ENCODE measurements at places on chromosomes 2 and 18.

DNA sequence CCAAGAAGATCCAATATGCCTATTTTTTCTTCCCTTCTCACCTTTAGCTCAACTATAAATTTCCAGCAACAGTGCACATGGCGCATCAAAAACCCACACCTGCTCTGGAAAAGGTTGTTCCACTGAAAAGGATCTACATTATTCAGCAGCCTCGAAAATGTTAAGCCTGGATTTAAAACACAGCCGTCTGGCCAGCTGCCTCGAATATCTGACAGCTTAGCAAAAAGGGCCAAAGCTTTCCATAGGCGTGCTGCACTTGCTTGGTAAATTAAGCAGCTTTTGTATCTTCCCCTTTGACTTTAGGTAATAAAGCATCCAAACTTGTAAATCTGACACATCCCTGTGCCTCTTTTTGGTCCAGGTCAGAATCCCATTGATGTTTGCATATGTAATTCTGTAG, 20.5 kb downstream of the DAPL1 start:
- no peak for DNase-seq

DNA sequence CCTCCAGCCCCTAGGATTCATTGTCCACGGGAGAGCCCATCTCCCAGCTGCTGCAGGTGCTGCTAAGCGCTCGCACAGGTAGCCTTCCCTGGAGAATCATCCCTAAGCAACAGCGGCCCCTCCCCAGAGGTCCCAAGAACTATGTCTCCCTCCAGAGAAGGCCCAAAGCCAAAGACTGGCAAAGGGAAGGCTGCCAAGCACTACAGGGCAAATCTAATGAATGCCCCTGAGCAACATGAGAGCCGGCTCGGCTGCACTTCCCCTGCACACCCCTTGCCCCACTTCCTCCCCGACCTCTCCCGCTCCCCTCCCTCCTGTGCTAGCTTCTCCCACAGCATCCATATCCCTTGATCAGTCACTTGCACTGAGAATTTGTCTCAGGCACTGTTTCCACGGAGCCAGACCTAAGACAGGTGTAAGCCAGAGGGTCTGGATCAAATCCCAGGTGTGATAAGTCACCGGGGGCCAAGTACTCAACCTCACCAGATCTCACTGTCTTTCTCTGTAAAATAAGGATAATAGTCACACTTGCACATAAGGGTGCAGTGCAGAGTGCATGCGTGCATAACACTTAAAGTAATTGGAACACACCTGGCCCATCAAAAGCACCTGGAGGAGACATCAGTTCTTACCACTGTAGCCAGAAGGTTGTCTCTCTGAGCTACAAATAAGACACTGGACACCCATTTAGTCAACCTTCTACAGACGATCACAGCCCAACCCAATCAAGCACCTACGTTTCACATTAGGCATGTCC, 20.1 kb upstream of the COL6A3 start:
- DNase-seq: no peak

DNA sequence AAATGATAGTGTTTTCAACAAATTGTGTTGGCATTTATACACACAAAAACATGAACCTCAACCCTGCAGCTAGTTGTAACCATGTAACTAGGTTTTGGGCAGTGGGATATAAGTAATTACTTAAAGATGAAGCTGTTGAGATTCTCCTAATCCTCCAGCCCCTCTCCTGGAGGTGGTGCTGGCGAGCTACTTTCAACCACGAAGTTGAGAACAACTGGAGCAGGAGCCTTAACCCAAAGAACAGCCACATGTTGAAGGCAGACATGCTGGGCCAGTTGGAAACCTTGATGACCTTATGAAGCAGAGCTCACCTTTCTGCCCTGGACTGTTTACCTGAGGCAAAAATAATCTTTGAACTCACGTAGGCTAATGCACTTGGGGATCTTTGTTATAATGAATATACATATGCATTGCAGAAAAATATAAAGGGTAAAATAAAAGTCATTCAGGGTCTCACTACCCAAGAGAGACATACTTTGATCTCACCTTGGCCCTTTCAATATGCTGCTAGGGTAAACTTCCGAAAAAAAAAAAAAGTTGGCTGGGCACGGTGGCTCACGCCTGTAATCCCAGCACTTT, 89.6 kb upstream of the NPAS2 start:
- no peak for DNase-seq

- DNase-seq: no peak
These were observed 189.8 kb downstream of the TMX3 start for GRCh38 chr18:68525091-68525490.

DNA sequence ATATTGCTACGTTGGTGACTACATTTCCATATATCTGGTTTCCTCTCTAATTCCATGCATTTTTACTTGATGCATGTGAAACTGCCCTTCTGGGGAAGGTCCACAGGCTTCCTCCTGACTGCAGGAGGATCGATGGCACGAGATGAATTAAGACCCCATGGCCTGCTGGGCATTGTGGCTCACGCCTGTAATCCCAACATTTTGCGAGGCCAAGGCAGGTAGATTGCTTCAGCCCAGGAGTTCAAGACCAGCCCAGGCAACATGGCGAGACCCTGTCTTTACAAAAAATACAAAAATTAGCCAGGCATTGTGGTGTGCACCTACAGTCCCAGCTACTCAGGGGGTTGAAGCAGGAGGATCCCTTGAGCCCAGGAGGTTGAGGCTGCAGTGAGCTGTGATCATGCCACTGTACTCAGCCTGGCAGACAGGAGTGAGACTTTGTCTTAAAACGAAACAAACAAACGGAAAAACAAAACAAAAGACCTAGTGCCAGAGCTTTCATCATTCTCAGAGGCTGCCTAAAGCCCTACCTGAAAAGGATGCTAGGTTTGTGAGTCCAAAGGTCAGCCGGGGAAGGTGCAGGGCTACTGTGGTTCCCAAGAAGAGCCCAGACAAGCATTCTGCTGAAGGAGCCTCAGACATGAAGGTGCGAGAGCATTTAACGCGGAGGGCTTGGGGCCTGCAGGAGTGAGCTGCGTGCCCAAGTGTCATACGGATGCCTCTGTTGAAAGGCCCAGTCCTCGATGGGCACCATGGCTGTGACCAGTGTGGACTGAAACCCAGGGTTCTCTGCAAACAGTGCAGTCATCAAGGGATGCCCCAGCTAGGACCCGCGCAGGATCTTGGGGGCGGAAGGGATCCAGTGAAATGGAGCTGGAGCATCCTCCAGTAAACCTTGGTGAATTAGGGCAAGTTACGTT, 21.6 kb downstream of the GPR55 start:
- DNase-seq: no peak
